ENCODE measurements at places on chromosomes 1 and 21.

- no peak for DNase-seq
Measured at GRCh38 chr1:78113156-78113916, 67.6 kb downstream of the GIPC2 start.

- DNase-seq: no peak
Measured at GRCh38 chr1:15785683-15786082, 21.8 kb downstream of the UQCRHL start.

DNA sequence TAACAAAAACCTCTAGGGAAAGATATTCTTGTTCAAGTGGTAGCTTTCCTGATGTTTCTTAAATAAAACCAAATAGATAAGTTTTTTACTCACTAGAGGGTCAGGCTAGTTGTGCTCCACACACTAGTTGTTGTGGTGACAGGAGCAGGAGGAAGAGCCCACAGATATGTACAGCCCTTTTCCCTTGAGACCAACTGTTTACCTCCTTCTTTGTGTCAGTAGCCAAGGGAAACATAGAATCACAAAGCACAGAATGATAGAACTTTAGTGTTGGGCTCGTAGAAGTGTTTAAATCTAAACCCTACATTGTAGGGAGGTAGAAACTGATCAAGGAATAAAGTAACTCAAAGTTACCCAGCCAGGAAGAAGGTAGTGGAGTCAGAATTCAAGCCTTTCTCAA, 309.0 kb downstream of the CTH start:
- DNase-seq: peak; percentile 31

GRCh38 chr21:37555672-37556261, 189.2 kb downstream of the DYRK1A start:
- DNase-seq: no peak

DNA sequence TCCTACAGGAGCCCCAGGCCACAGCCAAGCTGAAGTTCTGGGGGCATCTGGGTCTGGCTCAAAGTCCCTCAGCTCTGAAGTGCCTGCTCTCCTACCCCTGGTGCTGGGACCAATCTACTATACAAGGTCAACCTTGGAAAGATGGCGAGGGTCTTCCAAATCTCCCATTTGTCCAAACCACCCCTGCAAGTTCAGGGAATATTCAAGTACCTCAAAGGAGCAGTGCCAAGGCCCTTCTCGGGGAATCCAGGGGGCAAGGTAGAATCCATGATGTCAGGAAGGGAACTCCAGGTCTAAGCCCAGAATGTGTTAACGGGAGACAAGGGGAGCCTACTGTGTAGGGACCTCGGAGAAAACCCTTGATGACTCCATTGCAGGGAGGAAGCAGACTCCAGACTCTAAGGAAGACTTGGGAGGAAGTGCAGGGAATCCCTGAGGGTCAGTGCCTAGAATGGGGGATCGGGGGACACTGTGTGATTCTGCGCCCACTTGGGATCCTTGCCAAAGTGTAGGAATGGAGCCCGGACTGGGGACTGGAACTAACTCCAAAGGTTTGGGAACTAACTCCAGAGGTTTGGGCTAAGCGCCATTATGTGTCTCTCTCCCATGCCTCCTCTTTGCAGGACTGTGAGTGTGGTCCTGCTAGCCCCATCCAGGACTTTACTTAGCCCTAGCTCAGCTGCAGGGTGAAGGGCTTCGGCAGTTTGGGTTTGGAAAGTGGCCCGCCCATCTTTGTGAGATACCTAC, 8.7 kb downstream of the TAL1 start:
- no peak for DNase-seq

DNA sequence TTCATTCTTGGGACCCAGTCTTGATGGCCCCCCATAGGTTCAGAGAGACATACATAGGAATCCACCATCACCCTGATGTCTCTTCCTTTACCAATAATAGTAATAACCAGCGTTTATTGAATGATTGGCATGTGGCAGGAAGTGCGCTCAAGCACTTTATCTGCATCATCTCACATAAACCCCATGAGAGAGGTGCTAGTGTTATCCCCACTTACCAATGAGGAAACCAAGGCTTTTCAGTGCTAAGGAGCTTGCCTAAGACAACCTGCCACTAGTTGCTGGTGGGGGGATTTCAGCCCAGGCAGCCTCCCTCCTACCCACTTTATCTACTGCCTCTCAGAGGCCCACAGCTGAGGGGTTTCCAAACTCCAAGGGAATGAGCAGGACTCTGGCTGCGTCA, 7.7 kb downstream of the LGR6 start:
- no peak for DNase-seq

- DNase-seq: no peak
Measured at GRCh38 chr1:232863544-232864275, 58.5 kb downstream of the MAP10 start.

DNA sequence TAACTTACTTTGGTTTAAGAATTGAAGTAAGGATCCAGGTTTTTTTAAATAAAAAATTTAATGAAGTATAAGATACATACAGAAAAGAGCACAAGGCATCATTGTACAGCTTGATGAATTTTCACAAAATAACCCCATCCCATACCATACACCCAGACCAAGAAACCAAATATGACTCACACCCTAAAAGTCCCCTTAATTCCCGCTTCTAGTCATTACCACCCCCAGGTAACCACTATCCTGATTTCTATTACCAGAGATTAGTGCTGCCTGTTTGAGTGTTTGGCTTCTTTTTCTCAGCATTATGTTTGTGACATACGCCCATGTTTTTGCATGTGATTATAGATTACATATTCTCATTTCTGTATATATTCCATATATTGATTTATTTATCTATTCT, 98.5 kb upstream of the HIVEP3 start:
- no peak for DNase-seq

- no peak for DNase-seq
Measured at GRCh38 chr1:8061673-8062386, 35.7 kb upstream of the ERRFI1 start.

DNA sequence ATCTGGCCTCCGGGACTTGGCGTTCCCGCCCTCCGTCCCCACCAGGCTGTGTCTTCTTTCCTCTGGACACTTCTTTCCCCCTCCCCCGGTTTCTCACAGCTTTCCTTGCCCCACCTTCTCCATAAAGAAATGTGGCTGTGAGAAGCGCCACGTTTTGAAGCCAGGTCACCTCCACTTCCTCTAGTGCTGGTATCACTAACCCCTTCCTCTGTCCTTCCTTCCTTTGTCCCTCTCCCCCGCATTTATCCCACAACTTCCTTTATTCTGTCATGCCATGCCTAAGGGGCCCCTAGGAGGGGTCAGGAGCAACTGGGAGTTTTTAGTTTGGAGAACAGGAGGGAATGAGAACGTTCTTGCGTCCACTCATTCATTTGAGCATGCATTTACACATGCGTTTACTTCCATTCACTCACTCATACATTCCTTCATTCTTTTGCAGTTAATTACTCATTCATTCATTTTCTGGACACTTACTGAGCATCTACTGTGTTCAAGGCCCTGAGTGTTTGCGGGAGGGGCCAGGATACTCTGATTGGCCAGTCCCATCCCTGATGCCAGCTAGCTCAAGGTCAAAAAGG, 5.0 kb upstream of the ACOT11 start:
- no peak for DNase-seq

- no peak for DNase-seq
Measured at GRCh38 chr1:60762176-60762575, 320.2 kb upstream of the NFIA start.

DNA sequence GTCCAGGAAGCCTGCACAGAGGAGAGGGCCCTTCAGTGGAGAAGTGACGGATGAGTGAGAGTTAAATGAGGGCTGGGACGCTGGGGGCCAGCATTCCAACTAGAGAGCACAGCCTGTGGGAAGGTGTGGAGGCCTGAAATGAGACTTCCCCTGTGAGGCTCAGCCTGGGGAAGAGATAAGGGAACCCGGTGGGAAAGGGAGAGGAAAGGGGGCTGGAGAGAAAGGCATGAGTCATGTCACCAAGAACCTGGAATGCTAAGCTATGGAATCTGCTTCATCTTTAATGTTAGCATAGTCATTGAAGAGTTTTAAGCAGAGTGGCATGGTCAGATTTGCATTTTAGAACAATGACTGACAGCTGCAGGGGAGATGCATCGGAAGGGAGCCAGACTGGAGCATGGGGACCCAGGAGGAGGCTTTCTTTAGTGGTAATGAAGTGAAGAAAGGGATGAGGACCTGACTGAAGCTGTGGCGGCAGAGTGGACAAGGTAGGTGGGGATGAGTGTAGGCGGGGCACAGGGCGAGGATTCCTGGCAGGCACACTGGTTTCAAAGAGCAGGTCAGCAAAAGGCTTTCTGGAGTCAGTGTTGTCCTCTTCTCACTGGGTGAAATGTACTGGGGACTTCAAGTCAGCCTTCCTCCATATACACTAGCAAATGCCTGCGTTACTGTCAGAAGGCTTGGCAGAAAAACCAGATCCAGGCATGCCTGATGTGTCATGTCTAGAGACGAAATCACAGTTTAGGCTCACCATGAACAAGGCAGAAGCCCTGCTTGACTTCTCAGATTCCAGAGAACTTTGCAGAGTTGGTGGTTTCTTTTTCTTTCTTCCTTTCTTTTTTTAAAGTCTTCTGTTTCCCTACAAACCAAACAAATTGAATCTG, 8.0 kb downstream of the RGL1 start:
- no peak for DNase-seq
